ENCODE measurements at places on chromosomes 5 and 9. TPM values are rescaled to one million over a fixed set of nuclear protein-coding genes. Genes with fewer than 3 reads are reported as not detected.

Gene ISL1
- total RNA-seq = 0.10 TPM

- no peak for DNase-seq
These were observed 83.0 kb upstream of the JAK2 start for GRCh38 chr9:4902135-4902475.

DNA sequence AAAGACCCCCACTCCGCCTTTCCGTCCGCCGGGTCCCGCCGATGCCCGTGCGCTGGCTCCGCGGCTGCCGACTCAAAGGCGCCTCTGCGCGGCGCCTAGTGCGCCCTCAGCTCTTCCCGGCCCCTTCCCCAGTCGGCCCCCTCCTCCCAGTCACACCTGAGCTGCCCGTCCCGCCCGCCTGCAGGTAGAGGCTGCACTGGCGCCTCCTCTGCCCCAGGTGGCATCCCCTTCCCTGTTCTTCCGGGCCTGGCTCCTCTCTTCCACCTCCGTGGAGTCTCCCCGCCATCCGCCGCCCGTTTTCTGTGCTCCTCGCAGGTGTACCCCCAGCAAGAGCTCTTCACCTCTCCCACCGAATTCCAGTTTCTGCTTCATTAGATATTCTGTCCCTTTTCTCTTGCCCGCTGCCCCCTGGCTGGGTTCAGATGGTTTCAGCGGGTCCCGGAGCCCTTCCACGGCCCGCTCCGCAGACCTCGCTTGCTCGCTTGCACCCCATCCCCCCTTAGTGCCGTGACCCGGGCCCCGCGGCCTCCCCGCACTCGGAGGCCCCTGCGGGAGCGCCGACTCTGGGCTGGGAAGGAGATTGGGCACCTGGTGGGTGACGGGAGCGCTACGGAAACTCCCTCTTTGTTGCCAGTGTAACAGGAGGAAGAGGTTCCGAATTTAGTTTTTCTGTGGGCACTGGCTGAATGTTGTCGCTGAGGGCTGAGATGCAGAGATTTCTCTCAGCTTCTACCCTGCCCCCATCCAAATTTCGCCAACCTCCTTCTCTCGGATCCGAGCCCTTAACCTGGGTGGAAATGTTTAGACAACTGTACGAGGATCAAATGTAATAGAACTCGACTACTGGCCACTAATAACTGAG, 809 bp downstream of the SLC44A1 start:
- DNase-seq = peak; percentile 89

Gene HCN1
- 0.59 TPM for total RNA-seq

DNA sequence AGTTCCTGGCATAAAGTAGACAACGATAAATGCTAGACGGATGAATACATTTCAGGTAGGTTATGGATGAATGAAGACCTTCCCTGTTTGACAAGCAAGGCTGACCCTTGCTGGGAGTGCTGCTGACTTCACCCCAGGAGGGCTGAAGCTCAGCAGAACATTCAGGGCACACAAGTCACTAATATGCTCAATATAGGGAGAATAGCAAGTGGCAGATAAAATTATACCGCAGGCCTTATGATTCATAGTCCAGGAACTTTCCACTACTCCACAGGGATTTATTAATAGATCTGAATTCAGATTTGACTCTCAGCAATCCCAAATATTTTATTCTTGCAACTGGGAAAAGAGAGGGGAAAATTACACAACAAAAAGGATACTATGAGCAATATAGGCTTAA, 38.2 kb upstream of the GRAMD2B start:
- DNase-seq = no peak

Gene ADAMTS16
- 12.3 TPM for total RNA-seq

DNA sequence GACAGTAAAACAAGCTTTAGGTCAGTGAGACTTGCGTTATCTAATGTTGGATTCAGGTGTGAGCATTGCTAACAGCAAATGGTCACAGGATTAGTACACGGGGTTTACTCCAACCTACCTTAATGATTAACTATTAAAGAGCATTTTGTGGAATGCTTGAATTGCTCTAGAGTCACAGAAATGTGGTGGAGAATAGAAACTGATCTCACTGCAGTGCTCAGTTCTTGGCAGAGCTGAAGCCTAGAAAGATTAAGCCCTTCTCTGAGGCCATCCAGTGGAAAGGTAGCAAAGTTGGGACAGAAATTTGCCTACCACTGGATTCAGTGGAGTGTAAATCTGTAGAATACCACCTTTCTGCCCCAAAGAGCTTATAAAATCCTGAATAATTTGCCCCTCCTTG, 60.9 kb downstream of the ICE1 start:
- DNase-seq = no peak

DNA sequence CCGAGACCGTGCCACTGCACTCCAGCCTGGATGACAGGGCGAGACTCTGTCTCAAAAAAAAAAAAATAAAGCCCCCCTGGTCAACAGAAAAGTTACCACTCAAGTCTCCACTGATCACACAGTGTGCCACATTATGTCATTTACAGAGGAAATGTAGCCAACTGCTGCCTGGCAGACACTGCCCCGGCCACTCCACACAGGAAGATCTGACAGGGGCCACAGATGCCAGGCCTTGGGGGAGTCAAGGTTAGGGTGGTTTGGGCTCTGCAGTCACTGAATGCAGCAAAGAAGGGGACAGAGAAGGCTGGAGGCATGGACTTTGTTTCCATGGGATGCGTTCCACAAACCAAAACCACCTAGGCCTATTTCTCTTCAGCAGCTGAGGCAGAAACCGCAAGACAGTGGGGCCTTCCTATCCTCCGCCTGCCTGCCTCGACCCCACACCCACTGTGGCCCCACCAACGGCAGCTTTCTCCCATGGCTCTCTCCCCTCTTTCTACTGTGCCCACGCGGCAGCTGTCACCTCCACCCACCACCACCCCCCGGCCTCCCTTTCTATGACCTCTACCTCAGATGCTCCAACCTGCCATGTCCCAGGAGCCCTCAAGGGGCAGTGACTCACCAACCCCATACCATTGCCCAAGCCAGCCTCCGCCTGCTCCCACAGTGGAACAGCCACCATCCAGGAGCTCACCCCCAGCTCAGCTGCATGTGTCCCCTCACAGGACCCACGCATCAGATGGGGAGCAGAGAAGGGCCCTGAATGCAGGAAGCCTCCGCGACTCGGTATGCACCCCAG, 12.4 kb downstream of the IPPK start:
- DNase-seq = peak; percentile 80

GRCh38 chr5:134370311-134370870, 978 bp upstream of the UBE2B start:
- DNase-seq = no peak

- DNase-seq = no peak
These were observed 23.3 kb upstream of the ABLIM3 start for GRCh38 chr5:149117970-149118369.

- DNase-seq = peak; percentile 77
These were observed 21.8 kb upstream of the ANKRD18A start for GRCh38 chr9:38641985-38642864.

GRCh38 chr5:84249918-84250630, 134.6 kb downstream of the EDIL3 start:
- DNase-seq = peak; percentile 11

DNA sequence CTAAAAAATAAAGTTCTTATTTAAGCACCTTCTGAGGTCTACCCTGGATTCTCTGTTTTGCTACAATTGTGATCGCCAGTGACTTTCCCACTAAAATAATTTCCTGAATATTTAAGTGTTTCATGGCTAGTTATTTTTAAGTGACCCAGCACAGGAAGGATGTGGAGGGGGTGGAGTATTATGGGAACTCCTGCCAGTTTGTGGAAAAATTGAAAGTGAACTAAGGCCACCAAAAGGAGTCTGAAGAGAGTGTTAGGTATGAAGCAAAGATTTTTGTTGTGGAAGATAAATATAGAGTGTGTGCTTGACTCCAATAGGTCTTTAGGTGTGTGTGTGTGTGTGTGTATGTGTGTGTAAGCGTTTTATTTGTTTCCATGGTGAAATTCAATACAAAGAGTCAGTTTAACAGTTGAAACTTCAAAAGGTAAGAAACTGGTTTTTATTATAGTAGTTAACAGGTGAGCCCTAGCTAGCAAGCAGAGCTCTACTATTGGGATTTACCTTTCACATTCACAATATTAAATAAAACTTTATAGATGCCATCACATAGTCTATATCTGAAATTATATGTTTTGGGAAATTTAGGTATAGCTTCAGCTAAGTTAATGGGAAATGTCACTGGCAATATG, 25.6 kb downstream of the RASGRF2 start:
- no peak for DNase-seq

Gene NIPSNAP3A
- total RNA-seq = 20.4 TPM

GRCh38 chr5:36874465-36874864, 2.1 kb upstream of the NIPBL start:
- DNase-seq = no peak

GRCh38 chr5:139025651-139026050, 150.5 kb upstream of the LRRTM2 start:
- DNase-seq = no peak

Gene INSL6
- not detected for total RNA-seq

GRCh38 chr5:150523472-150524350, 15.8 kb downstream of the NDST1 start:
- peak; percentile 85 for DNase-seq

DNA sequence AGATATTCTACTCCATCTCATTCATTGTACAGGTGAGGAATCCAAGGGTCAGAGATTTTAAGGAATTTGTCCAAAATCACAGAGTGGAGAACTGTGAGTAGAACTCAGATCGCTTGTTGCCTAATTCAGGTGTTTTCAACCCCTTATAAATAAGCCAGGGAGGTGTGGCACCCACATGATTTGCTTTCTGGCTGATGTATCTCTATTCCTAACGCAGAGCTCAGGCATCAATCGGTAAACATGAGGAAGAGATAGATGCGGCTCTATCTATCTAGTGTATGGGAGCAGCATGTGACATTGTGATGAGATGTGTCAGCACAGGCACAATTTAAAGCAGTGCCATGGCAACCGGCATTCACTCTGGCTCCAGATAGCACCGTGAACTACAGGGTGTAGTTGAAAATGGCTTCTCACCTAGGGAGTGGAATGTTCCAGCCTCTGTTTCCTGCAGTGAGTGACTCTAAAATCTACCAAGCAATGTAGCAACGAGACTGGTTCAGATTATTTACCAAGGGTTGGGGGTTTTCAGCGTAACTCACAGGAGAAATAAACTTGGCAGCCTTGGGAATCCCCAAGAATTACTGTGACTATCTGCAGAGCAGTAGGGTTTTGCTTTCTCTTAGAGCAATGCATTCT, 53.4 kb upstream of the SUB1 start:
- peak; percentile 38 for DNase-seq

- no peak for DNase-seq
These were observed 15.0 kb downstream of the GLIPR2 start for GRCh38 chr9:36151316-36152210.

Gene SLC23A1
- not detected for total RNA-seq

Gene CCDC183
- 0.85 TPM for total RNA-seq
